GM23338 (cell line): ENCODE measurements at places on chromosomes 7 and 10.
A peak's percentile ranks its signal among the peaks of the same experiment; 100 is the strongest.

DNA sequence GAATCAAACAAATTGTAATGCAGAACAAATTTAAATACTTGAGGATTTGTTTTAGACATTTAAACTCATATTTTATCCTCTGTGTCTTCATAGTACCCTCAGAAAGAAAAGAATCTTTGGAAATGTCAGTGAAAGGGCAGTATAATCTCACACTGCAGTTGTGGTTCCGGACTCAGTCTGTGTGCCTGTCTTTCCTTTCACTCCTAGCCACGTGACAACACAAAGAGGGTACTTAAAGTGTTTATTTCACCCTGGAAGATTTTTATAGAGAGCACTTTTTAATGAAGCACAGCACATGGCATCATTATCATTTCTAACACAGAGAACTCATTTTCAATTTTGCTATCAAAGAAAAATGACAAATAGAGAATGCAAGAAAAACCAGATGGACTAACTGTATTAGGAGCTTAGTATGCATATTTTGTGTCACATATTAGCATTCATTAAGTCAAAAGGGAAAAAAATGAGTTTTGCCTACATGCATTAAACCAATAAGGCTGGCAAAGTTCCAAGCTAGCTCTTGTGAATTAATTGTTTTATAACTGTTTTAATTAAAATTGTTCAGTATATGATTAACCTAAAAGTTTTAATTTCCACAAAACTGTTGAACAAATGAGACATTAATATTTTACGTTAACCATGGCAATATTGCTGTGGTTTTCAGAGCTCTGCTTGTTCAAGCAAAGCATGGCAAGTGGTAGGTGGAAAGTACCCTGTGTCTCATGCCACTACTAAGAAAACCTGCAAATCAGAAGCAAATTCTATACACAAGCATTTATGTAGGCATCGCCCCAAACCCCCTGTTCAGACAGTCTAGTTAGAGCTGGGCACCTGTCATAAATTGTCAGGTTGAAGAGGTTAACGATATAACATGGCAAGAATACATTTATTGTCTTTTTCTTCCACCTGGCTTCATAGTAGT, 65.9 kb downstream of the AUTS2 start:
- no peak for DNase-seq

GRCh38 chr7:40586197-40586596, 451.4 kb downstream of the SUGCT start:
- DNase-seq = no peak

DNA sequence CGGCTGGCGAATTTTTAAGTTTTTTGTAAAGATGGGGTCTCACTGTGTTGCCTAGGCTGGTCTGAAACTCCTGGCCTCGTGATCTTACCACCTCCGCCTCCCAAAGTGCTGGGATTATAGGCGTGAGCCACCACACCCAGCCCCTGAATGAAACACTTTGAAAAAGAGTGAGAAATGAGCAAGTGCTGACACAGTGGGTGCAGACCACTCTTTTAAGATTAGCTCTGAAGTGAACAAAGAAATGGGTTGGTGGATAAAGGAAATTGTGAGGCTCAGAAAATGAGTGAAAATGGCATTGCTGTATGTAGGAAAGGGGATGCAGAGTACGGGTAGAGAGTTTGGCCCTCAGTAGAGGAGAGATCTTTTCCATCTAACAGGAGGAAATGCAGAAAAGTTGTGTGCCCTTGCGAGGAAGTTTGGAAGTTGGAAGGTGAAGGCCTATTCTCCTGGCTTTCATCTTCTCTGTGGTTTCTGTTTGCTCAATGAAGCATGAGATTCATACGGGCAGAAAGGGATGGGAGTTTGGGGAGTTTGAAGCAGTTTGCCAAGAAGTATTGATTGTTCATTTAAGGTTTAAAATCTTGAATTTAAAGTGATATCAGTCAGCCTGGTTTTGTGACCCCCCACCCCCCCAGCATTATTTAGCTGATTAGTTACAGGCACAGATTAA, 11.0 kb downstream of the MAPK8 start:
- DNase-seq = no peak

DNA sequence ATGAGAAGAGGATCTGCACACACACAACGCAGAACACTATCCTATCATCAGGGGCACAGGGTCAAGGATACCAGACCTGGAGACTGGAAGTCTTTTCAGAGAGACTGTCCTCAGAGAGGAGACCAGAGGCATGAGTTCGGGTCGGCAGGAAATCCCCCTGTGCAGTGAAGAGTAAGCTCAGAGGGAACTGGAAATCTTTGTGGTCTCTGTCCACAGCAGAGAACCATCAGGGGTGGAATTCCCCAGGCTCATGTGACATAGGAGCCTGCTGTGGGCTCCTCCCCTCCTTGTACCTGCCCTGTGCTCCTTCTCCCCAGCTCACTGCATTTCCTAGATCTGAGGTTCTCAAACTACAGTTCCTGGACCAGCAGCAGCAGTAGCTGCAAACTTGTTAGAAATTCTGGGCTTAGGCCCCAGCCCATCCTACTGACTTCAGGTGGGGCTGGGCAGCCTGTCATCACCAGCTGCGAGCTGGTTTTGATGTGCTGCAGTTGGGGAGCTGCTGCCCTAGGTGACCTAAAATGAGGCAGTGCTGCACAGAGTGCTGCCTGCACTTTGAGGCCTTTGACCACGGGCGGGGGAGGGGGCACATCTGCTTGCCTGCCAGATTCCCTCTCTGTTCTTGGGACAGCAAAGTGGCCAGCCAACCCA, 2.4 kb downstream of the ZMIZ2 start:
- no peak for DNase-seq

GRCh38 chr10:88361995-88362807, 220.9 kb downstream of the RNLS start:
- no peak for DNase-seq

DNA sequence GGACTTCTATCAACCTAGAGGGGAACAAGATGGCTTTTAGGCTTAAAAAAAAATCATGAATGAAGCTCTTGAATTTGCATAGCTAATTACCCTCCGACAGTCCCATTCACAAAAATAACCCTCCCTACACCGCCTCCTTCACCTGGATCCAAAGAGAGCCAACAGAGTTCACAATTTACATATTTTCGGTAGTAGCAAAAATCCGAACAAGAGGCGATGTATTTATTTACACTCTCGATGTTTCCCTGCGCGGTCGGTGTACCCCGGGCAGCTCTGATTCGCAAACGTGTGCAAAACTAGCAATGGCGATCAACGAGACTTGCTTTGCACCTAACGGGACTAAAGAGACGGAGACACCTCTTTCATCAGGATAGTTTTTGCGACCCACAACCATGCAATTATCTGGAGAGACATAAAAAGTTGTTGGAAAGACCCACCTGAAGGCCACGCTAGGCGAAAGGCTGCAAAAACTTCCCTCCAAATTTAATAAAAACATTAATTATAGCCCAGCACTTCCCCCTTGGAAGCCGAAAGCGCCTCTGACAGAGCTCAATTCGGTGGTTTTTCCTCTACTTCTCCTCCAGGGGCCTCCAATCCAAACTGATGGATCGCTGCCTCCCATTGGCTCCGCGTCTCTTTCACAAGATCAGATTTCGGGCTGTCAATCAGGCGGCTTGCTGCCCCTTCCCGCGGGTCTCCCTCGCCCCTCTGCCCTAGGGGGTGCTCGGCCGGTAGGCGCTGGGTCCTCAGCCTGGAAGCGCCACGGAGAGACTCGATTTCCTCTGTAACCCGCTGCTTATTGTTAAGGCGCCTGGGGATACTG, at the start of gene ETV1:
ETV1 (minus strand) TSS at position 541 of the 823 bp plus-strand sequence. CDS start 614 bp downstream, outside the sequence.
- peak; percentile 98 for DNase-seq

DNA sequence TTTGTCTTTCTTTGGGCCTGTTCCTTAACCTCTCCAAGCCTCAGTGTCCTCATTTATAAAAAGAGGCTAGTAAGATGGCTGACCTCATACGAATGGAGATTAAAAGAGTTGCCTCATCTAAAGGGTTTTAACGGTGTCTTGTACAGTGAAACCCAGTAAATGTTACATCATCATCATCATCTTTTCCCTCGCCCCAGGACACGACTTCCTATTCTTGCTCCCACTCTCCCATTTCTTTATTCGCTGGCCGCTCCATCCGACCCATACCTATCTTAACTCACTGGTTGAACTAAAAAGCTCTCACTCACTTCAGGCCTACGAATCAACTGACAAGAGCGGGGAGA, 554 bp downstream of the FRA10AC1 start:
- peak; percentile 34 for DNase-seq

DNA sequence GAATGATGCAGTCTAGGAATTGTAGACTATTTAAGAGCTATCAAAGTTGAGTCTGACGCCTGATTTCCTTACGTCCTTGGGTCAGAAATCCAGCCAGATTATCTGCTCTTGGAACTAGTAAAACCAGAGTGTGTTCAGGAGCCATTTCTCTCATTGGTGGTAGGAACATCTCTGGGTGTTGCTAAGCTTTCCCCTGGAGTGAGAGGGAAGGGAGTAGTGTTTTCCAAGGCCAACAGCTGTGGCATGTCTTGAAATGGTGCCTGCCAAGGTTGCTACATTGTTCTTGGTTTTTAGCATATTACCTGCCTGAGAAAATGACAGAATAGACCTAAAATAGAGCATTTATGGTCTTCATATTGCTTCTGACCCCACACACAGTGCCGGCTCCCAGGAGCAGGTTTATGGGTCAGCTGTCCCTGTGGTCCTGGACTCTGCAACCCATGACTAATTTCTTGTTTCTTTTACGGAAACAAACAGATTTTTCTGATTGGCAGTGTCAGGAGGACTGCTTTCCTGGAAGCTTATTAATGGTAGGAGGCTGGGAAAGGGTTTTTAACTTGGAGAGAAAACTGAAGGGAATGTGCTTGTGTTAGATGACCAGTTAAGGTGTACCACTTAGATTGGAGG, 17.5 kb downstream of the GBF1 start:
- no peak for DNase-seq

DNA sequence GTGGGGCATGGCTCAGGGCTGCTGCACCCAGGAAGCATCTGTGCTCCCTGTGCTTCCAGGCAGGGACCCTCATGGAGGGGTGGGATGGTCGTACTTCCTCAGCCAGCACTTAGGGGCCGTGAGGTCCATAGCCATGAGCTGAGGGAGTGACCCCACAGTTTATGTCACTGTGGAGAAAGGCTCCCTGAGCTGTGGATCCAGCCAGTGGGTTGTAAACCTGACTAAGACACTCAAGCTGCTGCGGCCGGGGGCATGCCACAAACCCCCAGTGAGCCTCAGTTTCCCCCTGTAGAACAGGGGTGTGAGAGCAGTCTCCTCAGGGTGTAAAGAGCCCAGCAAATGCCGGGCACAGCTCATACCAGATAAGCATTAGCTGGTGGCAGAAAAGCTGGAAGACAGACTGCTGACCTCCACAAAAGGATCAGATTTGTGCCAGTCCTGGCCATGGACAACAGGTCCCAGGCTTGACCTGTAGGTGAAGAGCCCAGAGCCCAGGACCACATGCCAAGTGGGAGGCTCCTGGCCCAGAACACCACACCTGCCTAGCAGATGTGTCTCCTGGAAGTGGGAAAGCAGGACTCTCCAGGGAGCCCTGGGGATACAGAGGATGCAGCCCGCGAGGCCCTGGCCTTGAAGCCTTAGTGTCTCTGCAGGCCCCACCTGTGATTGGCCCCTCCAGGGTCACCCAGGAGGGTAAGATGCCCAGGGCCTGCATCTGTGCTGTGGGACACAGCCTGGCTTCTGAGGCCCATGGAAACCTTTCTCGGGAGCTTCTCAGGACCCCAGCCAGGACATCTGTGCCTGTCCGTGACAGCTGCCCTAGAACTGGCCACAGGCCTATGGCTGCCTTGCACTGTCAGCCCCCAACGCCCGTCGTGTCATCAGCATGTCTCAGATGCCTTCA, 78.1 kb upstream of the RET start:
- no peak for DNase-seq

GRCh38 chr7:130151591-130152492, 53.4 kb downstream of the TMEM209 start:
- no peak for DNase-seq

GRCh38 chr7:47225387-47226131, 356.4 kb downstream of the TNS3 start:
- DNase-seq = no peak

DNA sequence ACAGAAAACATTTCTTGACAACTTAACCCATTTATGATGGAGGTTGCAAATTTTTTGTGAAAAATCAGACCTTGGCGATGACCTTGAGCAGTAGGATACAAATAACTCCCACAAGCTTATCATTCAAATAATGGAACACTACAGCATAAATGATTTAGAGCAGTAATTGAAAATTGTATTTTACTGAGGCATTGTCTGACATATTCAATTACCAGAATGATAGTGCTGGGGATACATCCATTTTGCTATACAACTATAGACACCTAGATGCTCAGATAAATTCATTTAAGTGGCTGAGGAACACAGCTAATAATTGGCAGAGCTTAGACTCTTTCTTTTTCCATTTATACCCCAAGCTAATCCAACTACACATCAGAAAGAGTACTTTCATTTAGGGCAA, 18.9 kb downstream of the TWIST1 start:
- no peak for DNase-seq

DNA sequence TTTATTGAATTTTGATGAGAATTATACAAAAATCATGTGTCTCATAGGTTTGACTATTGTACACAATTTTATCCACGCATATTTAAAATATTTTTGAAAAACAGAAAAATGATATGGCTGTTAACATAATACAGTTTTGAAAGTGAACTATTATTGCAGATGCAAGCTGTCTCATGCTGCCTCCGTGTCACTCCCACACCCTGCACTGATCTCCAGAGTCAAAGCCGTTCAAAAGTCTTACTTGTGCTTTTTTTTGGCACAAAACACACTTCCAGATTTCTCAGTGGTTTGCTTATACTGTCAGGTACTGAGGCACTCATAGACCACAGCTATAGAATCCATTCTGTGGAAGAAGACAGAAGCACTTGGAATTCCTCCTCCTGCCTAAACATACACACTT, 243.1 kb upstream of the ADARB2 start:
- DNase-seq = no peak

DNA sequence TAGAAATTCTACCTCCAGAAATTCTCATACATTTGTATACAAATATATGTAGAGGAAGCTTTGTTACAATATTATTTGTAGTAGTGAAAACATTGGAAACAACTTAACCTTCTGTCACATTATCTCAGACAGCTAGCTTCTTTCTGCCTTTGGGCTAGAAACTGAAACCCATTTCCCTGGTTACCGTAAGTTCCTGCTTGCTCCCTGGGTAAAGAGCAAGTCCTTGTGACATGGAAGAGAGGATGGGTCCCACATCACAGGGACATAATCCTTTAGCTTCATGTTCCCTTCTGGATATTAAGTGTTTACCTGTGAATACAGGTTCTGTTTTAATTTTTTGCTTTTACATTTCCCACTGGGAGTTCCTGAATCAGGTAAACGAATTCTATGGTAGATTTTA, 41.8 kb downstream of the KLHDC10 start:
- DNase-seq = no peak

DNA sequence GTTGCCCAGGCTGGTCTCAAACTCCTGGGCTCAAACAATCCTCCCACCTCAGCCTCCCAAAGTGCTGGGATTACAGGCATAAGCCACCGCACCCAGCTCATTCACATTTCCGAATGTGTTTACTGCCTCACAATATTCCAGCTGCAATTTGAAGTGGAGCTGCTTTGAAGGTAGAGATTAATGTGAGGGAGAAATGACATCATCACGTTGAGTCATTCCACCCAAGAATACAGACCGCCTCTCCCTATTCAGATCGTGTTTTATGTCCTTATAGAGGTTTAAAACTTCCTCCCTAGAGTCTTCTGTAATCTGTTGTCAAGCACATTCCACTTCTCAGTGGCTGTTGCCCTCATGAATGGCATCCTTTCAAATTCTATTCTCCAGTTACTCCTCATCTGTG, 100.4 kb upstream of the PDGFA start:
- DNase-seq = peak; percentile 39

- DNase-seq = peak; percentile 61
Observed at GRCh38 chr7:22860784-22861482, 38.3 kb upstream of the TOMM7 start.
